ENCODE measurements at places on chromosomes 13 and 19.

DNA sequence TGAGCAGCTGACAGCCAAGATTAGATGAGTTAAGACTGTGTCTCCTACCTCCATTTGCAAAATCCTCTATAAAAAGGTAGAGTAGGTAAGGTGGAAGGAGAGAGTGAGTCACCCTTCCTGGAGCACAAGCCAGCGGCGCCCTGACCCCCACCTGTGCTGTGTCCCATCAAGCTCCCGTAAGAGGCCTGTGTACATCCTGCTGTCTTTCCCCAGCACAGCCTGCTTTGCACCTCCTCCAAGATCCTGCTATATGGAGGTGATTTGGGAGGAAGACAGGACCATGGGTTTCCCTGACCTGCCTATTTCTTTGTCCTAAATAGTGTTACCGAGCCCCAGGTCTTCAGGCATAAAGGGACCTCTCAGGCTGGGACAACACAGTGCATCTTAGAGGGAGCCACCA, 62.3 kb upstream of the UQCRFS1 start:
- no peak for DNase-seq
- no peak overlapping the region for H3K27ac ChIP-seq
- no peaks in the 10 kb centered on the region for H3K27me3 ChIP-seq
- H3K4me1 ChIP-seq, result no peaks in the 10 kb centered on the region
- no peak overlapping the region for H3K4me3 ChIP-seq
- no peaks in the 10 kb centered on the region for H3K36me3 ChIP-seq

GRCh38 chr13:29125934-29126424, 305.8 kb downstream of the MTUS2 start:
- no peak for DNase-seq
- no peak overlapping the region for H3K4me3 ChIP-seq
- H3K36me3 ChIP-seq, result no peaks in the 10 kb centered on the region
- no peaks in the 10 kb centered on the region for H3K4me1 ChIP-seq
- H3K27ac ChIP-seq, result no peak overlapping the region

DNA sequence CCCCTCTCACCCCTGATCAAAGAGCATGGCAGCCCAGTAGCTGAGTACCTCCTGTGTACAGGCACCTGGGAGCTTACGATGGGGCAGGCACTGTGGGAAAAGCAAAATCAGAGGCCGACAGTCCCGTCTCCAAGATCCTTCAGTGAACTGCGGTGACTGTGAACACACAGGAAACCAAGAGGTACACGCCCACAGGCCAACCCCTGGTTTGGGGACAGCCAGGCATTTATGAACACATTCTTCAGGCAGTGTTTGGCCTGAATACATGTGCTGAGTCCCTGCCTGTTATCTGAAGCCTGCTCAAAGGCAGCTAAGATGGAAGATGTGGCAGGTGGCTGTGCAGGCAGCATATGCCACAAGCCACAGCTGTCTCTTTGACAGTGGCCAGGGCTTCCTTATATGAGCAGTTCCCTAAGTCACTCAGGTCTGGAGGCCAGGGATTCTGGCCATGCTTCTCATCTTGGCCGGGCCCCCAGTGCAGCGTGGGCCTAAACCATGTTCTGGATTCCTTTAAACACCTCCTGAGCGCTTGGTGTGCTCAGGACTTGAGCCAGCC, 123.6 kb downstream of the UQCRFS1 start:
- no peaks in the 10 kb centered on the region for H3K36me3 ChIP-seq
- no peaks in the 10 kb centered on the region for H3K4me1 ChIP-seq
- no peak for DNase-seq
- H3K4me3 ChIP-seq, result no peak overlapping the region
- no peaks in the 10 kb centered on the region for H3K27me3 ChIP-seq

DNA sequence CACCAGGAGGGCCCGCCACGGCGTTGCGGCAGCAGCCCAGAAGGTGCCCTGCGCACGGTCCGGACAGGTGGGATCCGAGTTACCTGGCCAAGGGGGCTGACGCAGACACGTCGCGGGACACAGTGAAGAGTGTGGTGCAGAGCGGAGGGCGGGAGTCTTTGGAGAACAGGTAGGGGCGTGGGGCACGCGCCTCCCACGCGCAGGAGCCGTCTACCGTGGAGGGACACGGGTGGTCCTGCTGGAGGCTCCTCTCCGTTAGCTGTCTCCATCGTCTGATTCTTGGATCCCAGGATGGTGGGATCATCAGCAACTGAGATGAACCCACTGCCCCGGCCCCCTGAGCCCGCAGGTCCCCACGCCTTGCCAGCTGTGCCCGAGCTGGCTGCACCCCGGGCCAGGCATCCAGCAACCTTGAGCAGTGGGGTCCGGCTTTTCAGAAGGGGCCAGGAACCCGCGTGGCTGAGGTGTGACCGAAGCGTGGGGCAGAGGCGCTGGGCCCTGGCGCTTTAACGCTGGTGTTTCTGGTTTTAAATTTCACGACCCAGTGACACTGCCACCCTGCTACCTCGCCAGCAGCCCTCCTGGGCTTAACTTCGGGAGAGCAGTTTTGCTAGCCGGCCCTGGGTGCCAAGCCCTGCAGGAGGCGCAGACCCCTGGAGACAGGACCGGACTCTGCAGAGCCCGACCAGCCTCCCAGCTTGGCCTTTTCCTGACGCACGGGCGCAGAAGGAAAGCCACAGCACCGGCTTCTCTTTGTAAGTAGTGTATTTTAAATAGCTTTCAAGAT, 7.3 kb downstream of the FGF22 start:
- no peaks in the 10 kb centered on the region for H3K36me3 ChIP-seq
- peaks cover 2% of the 10 kb centered on the region for H3K4me1 ChIP-seq
- no peak for DNase-seq
- H3K4me3 ChIP-seq, result no peak overlapping the region
- no peaks in the 10 kb centered on the region for H3K27me3 ChIP-seq
- H3K27ac ChIP-seq, result no peak overlapping the region

DNA sequence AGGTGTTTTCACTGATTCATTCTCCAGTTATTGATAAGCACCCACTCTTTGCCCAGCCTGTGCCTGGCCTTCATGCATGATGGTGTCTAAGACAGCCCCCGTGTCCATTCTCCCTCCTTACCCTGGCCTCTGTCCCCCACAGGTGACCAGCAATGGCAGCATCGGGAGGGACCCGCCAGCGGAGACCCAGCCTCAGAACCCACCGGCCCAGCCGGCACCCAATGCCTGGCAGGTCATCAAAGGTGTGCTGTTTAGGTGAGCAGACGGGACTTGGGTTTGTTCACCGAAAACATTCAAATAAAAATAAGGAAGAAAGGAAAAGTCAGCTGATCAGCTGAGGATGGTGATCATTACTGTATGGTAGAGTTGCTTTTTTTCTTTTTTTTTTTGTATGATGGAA, 6.6 kb downstream of the CLPTM1 start:
- H3K27me3 ChIP-seq, result no peaks in the 10 kb centered on the region
- DNase-seq, result no peak
- H3K27ac ChIP-seq, result no peak overlapping the region
- peaks cover 3% of the 10 kb centered on the region for H3K4me1 ChIP-seq
- H3K36me3 ChIP-seq, result no peaks in the 10 kb centered on the region

DNA sequence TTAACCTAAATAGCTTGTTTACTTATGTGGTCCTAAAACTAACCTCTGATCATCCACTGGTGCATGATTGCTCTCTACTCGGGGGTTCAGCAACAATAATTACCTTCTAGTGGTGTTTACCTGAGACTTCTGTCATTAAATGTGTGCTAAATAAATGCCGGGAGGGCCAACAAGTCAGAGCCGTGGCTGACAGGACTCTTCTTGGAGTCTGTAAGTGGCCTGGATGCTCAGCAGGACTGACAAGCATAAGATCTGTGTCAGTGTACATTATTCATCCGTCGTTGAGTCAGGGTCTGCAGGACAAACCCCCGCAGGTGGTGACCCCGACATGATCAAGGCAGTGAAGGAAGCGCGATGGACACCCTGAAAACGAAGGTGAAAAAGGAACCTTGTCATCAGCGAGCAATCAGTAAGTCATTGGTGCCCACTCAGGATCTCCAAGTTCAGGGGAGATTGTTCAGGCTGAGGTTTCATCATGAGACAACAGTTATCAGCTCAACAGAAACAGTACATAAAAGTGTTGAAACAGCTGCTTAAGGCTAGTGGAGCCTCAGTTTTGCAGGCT, 1466.9 kb downstream of the UQCRFS1 start:
- no peaks in the 10 kb centered on the region for H3K27me3 ChIP-seq
- H3K36me3 ChIP-seq, result no peaks in the 10 kb centered on the region
- no peak overlapping the region for H3K4me3 ChIP-seq
- no peak for DNase-seq
- no peak overlapping the region for H3K27ac ChIP-seq

- H3K27ac ChIP-seq, result no peak overlapping the region
- no peaks in the 10 kb centered on the region for H3K27me3 ChIP-seq
- H3K4me1 ChIP-seq, result peaks cover 3% of the 10 kb centered on the region
- no peak overlapping the region for H3K4me3 ChIP-seq
- H3K36me3 ChIP-seq, result no peaks in the 10 kb centered on the region
These were observed 95.3 kb upstream of the IPO5 start for GRCh38 chr13:97858161-97858560.

DNA sequence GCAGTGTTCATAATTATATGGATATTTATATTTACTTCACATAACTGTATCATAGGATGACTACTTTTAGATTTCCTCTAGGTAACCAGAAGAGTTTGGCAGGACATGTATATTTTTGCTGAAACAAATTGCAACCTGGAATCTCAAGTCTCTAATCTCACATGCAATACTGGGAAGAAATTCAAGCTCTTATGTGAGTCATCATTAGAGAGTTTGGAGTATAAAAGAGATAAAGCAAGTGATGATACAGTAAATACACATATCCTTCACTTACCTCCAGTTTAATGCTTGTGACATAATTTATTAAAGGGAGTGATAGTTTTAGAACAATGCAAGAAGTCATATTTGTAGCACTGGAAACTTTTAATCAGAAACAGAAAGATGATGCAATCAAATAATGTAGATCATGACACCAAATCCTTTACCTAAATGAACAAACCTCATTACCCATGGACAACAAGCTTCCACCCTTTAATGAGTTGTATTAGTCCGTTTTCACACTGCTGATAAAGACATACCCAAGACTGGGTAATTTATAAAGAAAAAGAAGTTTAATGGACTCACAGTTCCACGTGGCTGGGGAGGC, 15.8 kb upstream of the OR7A17 start:
- no peaks in the 10 kb centered on the region for H3K4me1 ChIP-seq
- H3K36me3 ChIP-seq, result no peaks in the 10 kb centered on the region
- no peak overlapping the region for H3K4me3 ChIP-seq
- H3K27me3 ChIP-seq, result no peaks in the 10 kb centered on the region
- H3K27ac ChIP-seq, result no peak overlapping the region
- DNase-seq, result no peak

- no peaks in the 10 kb centered on the region for H3K36me3 ChIP-seq
- no peaks in the 10 kb centered on the region for H3K4me1 ChIP-seq
- no peak overlapping the region for H3K27ac ChIP-seq
- no peak overlapping the region for H3K4me3 ChIP-seq
These were observed 2.4 kb upstream of the FPR1 start for GRCh38 chr19:51754109-51754508.

All from ovary (tissue), 10 donors.